ENCODE measurements at places on chromosomes 6 and 20.

DNA sequence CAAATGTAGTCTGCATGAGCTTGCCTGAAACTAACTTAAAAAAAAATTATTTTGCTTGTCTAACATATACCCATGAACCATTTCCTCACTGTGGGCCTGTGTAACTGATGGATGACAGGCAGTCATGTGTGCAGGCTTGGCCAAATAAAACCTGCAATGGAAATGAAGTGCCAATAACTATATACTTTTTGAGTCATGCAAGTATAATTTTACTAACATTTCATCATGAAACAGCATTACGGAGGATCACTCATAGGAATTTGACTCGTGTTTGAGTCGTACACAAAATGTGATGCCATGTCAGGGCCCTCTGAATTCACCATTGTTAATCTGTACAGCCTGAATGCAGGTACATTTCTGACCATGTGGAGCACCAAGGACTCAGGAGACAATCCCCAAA, 46.6 kb downstream of the HDDC2 start:
- DNase-seq, result no peak

- no peak for DNase-seq
Measured at GRCh38 chr20:21083825-21084325, 22.3 kb downstream of the LINC00237 start.

DNA sequence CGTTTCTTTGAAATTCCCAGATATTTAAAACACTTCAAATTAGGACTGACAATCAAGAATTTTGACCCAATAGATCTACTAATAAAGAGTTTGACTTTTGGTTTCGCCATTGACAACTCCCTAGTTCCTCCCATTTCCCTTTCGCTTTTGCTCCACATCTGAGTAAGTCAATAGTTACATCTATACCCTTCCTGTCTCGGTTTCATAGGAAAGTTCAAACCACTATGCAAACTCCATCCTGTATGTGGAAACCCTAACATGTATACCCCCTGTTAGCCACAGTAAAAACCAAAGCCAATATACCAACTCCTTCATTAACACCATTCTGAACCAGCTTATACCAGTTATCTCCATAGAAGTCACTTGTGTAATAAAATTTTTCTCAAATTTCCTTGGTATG, 311.1 kb downstream of the MMUT start:
- no peak for DNase-seq

DNA sequence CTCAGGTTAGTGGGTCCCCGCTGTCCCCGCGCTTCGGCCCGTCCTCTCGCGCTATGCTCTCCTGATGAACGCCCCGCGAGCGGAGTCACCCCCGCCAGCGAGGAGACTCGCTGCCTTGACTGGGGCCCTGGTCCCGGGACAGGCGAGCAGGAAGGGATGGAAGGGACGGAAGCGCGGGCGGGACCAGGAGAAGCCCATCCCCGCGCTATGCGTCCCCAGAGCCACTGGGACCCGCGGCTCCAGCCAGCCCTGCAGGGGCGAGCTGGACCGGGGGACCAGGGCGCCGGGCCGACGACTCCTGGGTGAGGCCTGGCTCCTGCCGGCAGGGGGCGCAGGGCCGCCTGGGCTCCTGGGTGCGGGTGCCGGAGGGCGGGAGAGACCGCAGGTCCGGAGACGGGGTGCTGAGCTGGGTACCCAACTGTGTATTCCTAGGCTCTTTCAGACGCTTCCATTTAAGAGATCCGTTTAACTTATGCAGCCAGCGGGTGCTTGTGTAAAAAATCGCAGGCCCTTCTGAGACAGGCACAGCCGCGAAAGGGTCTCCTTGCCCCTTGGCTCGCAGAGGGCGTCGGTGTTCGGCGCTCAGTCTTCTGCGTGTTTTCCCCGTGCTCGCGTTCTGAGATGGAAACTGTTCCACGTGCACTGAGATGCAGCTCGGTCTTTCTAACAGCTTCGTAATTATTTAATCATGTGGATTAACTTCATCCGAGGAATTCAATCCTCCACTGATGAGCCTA, 580 bp upstream of the SYCP2 start:
- DNase-seq, result peak; percentile 80

- peak; percentile 7 for DNase-seq
Measured at GRCh38 chr6:135014353-135014832, 40.2 kb downstream of the HBS1L start.

DNA sequence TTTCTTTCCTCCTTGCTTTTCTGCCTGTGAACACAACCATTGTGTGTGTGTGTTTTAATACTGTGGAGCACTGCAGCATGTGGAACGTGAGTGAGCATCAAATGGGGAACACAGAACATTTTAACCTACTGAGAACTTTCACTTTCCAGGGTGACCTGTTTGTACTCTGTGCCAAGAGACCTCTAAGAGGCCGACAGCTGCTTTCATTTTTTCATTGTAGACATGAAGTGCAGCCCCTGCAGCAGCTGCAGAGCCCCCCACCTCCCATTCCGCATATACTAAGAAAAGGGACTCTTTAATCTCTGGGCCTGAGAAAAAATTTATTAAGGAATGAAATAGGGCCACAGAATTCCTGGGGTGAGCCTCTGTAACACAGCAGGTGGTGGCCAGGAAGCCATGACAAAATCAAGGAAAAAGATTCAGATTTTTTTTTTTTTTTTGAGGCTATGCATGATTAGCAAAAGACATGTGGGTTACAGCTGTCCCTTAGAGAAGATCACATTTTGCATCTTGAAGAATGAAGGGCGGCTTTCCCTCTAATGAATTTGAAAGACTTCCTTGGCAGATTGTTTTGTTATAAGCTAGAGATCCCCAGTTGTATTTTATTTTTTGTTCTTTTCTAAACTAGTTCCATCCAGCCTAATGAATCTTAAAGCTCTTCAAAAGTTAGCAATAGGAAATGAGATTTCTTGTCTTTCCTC, 503.4 kb downstream of the CD109 start:
- no peak for DNase-seq

GRCh38 chr6:81700414-81700813, 52.1 kb downstream of the TENT5A start:
- no peak for DNase-seq

DNA sequence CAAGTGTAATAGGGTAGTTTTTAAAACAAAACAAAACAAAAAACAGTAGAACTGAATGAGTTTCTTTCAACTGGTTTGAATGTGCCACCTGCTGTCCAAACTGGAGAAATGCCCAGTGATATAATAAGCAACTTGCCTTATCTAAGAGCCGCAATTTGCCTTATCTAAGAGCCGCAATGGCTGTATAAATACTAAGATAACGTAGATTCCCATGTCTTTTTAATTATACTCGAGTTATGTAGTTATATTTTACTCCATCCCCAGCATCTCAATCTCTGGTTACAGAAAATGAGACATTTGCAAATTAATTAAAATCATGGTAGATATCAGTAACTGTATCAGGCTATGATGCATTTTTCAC, 67.2 kb downstream of the RPP40 start:
- DNase-seq, result no peak

- DNase-seq, result no peak
Measured at GRCh38 chr6:53124131-53124800, 24.4 kb downstream of the GCM1 start.

DNA sequence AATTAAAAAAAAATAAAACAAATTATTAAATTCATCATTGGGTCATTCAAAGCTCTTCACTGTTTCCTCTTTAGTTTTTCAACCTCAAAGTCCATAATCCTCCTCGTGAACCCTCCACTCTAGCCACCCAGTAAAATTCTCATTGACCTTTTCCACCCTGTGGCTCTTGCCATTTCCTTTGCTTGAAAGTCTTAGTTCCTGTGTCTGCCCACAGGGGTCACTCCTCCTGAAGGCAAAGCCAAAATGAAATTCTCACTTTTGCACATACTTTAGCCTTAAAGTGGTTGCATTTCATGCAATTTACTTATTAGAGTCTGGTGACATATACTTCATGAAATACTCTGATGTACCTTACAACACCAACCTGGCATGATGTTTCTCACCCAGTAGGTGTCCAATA, 263.7 kb downstream of the BMP2 start:
- DNase-seq, result no peak

DNA sequence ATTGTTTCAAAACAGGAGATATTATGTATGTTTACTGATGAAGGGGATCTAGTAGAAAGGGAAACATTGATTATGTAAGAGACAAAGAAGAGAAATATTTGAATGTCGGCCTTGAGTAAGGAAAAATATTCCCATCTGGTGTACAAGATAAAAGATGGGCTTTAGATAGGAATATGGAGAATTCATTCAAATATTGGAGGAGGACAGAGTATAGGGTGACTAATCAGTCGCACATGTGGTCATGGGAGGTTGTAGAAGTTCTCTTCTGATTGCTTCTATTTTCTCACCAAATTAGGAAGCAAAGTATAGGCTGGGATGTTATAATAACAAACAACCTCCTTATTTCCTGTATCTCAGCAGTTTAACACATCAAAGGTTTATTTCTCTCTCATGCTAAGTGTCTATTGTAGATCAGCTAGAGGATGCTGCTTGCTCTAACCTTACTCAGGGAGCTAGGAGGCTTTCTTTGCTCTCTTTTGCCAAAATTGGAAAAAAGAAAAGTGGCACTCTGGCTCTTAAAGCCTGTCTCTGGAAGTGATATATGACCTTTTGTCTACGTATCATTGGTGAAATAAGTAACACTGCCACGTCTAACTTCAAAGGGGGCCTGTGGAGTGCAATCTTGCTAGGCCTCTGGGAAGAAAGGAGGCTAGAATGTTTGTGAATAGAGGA, 1.2 kb upstream of the HDDC2 start:
- DNase-seq, result no peak

GRCh38 chr6:155188707-155189496, 74.9 kb upstream of the CLDN20 start:
- no peak for DNase-seq

DNA sequence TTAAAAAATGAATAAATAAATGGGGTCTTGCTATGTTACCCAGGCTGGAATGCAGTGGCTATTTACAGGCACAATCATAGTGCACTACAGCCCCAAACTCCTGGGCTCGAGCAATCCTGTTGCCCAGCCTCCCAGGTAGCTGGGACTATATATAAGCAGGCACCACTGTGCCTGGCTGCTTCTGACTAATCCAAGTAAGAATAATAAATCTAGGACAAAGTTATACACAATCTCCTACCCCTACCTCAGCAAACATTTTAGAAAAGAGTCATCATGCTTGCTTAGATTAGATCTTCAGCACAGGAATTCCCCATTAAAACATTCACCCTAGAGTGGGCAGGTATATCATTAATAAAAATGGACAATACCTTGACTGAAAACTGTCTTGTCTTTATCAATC, 124.6 kb downstream of the REV3L start:
- DNase-seq, result no peak

All from stimulated activated CD4-positive, alpha-beta T cell treated with anti-CD3 and anti-CD28 coated beads, Interleukin-4, amount 100 ng/mL, for 4 hours (primary cell).